ENCODE measurements at places on chromosomes 1 and 21.

DNA sequence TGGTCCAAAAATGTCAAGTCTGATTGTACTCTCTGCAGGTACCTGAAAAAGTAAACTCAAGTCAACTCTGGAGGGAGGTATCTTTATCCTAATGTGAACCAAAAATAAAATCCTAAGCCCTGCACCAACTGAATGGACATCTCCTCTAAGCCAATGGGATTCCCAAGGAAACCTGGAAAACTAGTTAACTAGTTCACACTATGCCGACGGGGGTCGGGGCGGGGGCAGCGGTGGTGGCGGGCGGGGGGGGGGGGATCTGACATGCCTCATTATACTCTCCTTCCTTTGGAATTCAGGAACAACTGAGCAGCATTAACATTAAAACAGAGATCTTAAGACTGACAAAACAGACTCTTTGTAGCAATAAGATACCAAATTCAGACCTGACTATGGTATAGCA lies 452.6 kb upstream of the CAMK1G start:
- no peak for DNase-seq

DNA sequence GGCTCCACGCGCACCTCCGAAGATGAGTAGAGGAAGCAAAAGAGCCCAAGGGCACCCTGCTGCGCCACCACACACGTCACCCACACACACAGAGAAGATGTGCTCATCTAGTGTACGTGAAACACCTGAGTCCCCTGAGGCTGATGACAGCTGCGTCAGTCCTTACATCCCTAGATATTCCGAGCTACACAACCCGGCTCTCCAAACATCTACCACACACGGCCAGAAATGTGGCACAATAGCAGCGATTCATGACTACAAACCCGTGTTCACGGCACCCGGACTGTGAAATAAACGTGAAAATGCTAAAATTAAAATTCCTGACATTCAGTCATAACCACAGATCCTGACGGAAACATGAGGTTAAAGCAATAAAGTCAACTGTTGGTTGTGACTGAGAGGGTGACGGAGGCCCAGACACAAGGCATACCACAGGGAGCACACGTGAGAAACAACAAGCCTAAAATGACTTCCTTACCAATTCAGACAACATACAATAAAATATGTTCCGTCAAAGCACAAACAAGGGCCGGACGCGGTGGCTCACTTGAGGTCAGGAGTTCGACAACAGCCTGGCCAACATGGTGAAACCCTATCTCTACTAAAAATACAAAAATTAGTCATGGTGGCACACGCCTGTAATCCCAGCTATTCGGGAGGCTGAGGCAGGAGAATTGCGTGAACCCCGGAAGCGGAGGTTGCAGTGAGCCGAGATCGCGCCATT lies 7.3 kb downstream of the SSU72 start:
- DNase-seq, result no peak

DNA sequence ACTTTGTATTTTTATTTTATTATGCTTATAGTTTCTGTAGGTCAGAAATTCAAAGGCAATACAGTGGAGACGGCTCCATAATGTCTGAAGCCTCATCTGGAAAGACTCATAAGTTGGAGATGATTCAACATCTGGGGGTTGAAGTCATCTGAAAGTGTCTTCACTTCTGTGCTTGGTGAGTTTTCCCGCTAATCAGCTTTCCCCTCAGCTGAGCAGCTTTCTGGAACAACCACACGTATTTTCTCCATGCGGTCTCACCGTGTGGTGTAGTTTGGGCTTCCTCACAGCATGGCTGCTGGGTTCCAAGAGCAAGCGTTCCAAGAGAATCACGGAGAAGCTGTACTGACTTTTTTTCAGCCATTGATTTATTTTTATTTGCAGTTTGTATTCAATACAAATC lies 7.6 kb upstream of the DDI2 start:
- DNase-seq, result no peak

DNA sequence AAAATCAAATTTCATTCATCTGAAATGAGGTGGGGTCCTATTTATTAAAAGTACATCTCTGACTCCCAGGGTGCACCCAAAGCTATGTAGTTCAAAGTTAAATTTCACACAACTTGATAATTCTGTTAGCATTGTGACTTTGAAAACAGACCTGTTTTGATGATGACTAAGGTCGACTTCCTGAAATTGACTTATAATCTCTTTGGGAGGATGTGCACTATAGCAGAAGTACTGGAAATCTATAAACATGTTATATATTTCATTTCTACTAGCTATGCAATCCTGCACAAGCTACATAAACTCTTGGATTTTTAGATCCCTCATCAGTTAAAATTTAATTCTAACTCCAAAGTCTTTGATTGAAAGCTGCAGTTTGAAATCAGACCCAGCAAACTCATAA lies 507.6 kb downstream of the NEGR1 start:
- DNase-seq, result no peak

DNA sequence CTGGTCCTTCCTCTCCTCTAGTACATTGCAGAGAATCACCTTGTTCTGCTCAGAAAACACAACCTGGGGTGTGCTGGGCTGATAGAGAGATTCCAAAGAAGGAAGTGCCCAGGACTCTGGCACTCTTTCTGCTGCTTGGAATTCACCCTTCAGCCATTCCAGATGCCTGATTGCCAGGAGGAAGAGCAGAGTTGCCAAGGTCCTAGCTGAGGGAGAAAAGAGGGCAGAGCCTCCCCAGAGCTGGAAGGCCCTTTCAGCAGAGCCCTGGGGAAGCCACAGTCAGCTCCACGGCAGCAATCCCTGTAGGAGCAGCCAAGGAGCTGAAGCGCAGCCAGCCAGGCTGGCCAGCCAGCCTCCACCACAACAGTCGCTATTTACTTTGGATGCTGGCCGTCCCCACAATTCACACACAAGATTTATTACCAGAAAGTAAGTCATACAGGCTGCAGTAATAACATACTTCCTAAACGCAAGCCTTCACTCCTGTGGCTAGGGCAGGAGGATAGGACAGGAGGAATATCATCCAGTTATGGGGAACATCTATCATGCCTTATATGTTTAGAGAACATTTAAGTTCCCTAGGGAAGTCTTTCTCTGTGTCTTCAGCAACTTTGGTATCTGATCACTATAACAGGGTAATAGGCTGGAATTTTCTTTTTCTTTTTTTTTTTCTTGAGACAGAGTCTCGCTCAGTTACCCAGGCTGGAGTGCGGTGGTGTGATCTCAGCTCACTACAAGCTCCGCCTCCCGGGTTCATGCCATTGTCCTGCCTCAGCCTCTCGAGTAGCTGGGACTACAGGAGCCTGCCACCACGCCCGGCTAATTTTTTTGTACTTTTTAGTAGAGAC lies 36.6 kb upstream of the SLC44A3 start:
- DNase-seq, result no peak

GRCh38 chr1:43614211-43614610 lies 35.7 kb upstream of the KDM4A start:
- DNase-seq, result no peak

DNA sequence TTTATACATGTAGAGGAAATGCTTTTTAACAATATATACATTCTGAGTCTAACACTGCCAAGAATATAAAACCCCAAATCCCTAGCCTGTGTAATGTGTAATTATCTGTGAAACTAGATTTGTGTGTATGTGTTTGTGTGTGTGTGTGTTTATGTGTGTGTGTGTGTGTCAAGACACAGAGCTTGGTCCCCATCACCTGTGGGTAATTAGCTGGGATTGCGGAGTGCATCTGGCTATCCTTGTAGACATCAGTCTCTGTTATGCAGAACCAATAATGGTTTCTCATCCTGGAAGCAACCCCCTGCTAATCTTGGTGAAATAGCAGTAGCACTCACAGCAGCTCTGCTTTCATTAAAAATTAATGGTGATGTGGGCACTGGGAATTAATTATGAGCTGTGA lies 26.3 kb upstream of the ST6GALNAC3 start:
- no peak for DNase-seq

- DNase-seq, result peak; percentile 91
Observed at GRCh38 chr1:25022361-25023189, 92.5 kb upstream of the RUNX3 start.

GRCh38 chr1:215768303-215768702 lies 201.2 kb downstream of the KCTD3 start:
- no peak for DNase-seq

DNA sequence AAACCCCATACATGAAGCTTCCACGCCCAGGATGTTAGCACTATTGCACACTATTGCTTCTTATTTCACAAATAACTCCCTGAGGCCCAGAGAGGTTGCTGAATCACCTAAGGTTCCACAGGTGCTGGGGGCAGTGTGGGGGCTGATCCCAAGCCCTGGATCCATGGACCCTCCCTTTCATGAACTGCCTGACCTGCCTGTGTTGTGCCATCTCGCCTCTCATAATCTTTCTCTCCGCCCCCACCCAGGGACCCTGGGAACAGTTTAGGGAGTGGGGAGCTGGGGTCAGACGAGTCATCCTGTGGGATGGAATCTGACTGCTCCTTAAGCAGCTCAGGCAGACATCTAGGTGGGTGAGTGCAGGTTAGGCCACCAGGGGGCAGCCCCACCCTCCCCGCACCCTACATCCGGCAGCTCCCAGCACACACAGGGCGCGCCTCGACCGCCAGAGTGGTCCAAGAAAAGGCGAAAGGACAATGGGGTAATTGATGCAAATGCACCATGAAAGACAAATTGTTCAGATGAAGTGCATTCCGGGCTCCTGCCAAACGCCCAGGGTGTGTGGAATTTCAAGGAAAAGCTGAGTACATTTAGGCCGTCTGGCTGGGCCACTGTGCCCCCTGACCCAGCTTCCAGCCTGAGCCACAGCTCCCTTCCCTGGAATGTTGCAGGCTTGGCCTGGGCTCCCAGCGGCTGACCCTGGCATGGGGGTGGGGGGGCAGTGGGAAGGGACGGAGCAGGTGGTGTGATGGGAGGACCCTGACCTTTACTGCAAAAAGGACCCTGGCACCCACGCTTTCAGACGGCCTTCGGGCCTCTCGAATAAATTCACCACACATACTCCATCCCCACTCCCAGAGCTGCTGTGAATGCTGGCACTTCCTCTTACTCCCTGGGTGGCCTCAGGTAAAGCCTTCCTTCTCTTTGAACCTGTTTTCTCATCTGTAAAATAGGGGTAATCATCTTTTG lies 20.8 kb downstream of the PHLDA3 start:
- peak; percentile 68 for DNase-seq

DNA sequence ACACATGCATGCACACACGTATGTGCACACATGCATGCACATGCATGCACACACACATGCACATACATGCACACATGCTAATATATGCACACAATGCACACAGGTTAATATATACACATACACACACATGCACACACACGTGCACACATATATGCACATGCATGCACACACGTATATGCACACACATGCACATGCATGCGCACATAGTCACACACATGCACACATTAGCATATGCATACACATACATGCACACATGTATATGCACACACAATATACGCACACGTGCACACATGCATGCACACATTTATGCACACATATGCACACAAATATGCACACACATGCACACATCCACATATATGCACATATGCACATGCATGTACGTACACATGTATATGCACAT lies 506.8 kb downstream of the MATN1 start:
- DNase-seq, result no peak

DNA sequence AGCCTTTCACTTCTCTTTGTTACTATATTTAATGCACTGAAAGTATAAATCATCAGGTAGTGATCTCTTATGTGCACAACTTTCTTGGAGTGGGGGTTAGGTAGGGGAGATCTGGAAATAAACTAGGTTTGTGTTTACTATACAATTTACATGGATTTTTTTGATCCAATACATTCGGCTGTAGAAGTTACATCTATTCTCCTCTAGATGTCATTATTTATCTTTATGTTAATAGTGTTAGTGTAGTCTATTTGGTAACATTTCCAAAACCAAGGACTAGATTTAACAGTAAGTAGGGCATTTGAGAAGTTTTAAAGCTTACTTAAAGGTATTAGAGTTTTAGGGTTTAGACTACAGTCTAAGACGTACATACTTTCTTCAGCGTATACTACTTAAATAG lies 5.4 kb downstream of the VPS45 start:
- no peak for DNase-seq

DNA sequence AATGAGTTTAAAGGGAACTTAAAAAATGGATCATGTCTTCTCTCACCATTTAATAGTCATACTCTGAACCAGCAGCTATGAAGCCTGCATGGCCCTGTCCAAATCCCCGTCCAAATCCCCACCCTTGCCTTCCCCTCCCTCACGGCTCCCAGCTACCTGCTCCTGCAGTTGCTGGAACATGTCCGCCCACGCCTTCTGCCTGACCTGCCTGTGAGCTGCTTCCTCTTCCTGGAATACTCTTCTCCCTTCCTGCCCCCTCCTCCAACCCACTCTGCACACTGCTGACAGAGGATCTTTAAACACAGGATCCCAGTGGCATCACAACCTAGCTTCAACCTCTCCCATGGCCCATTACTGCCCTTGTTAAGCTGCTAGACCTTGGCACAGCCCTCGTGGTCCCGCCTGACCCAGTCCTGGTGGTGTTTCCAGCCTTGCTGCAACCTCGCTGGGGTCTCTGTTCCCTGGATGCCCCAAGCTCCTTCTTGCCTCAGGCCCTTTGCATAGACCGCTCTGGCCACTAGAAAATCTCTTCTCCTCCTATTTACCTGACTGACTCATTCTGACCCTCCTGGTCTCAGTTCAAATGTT lies 118.3 kb downstream of the PTPRU start:
- DNase-seq, result no peak

DNA sequence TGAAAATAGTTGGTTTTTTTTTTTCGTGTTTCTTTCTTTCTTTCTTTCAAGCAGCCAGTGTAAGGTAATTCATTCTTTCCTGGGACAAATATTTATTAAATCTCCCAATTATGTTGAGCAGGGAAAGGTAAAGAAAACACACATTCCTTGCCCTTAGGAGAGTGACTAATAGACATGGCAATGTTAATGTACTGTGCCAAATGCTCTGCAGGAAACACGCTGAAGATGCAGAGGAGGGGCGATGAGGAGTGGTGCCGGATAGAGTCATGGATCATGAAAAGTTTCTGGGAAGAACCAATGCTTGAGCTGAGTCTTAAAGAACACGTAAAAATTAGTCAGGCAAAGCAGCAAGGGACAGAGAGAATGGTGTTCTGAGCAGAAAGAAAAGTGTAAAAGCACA lies 199.2 kb downstream of the DNM3 start:
- no peak for DNase-seq

Measured in activated T-cell treated with anti-CD3 and anti-CD28 coated beads for 48 hours (primary cell).